ENCODE measurements at places on chromosomes 12 and 14.

DNA sequence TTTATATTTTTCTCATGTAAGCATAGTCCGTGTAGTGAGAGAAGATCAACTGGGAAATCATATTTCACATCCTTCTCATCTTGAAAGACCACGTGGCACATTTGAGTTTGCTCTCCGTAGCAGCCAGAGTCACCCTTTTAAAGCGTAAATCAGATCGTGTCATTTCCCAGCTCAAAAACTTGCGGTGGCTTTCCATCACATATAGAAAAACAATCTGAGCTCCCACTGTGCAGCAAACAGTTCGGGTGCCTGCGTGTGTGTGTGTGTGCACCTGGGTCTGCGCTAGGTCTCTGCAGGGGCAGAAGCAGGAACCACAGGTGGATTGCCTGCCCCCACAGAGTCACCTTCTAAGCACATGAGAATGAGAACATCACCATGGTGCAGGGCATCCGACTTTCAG, 338.2 kb downstream of the TRHDE start:
- DNase-seq: no peak

DNA sequence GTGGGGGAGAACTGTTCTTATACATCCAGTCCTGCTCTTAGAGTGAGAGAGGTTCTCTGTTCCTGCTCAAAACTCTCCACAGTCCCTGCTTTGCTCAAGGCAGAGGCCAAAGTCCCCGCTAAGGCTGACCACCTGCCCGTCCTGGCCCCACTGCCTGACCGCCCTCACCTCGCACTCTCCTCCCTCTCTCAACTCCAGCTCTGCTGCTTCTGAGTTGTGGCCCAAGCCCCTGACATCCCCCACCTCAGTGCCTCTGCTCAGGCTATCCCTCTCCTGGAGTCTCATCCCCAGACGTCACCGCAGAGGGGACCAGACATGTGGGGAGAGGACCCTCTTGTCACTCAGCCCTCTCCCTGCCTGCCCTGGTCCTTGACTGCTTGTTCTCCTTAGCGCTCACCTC, 110.6 kb downstream of the CALM1 start:
- no peak for DNase-seq

GRCh38 chr14:54749180-54749579, 153.4 kb downstream of the GCH1 start:
- DNase-seq: no peak

DNA sequence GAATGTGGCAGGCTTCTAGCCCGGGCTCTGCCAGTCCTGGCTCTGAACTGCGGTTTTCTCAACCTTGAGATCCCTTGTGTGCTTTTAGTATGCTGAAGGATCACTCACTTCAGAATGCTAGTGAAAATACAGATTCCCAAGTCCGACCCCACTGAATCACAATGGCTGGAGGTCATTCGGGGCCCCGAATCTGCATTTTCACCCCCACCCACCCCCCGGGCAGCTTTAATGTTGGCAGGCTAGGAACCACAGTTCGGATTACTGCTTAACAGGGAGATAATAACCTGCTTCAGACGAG, 573 bp upstream of the SUSD6 start:
- no peak for DNase-seq

- DNase-seq: no peak
These were observed 100.0 kb downstream of the PRIMA1 start for GRCh38 chr14:93688239-93688666.

GRCh38 chr14:93778453-93778852, 9.8 kb downstream of the PRIMA1 start:
- no peak for DNase-seq

DNA sequence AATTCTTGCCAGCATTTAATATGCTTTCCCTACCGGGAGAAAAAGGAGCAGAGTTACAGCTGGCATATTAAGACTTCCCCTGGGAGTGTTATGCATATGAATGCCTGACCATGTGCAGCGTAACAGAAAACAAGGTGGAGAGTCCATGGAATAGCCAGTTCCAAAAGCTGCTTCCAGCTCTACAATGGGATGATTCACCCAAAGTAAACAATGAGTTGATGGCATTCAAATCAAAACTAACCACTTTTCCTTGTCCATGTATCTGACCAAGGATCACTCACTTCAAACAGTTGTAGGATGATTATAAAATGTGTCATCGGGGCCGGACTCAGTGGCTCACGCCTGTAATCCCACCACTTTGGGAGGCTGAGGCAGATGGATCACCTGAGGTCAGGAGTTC, 48.1 kb upstream of the BICDL1 start:
- DNase-seq: no peak

- DNase-seq: no peak
These were observed 8.6 kb upstream of the CCDC196 start for GRCh38 chr14:66477567-66477966.

- no peak for DNase-seq
These were observed 11.7 kb downstream of the HSP90AA1 start for GRCh38 chr14:102075155-102075554.

DNA sequence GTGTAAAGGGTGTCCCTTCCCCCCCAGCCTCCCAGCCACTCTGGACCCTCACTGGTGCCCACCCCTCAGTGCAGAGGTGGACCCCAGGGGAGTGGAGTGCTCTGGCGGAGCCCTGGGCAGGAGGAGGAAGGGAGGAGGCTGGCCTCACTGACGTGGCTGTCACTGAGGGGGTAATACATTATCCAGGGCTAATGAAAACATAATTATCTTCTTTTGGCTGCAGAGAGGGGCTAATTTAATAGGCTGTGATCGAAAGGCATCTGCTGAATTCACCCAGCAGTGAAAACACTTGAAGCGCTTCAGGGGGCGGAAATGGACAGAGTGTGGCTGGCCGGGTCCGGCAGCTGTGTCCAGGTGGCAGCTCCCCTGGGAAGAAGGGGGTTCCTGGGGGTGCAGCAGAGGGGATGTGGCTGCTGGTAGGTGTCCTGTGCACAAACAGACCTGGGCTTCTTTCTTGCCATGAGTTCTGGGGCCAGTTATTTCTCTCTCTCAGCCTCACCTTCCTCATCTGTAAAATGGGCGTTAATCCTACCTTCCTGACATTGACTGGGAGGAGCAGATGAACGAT, 3.7 kb upstream of the NOS1 start:
- no peak for DNase-seq

GRCh38 chr14:34665785-34666435, 36.0 kb upstream of the SNX6 start:
- DNase-seq: no peak

- DNase-seq: no peak
These were observed 23.3 kb downstream of the BMAL2 start for GRCh38 chr12:27355979-27356378.

GRCh38 chr14:37637341-37637740, 41.9 kb downstream of the TTC6 start:
- DNase-seq: no peak

GRCh38 chr14:50768680-50769079, 62.3 kb downstream of the NIN start:
- DNase-seq: no peak

DNA sequence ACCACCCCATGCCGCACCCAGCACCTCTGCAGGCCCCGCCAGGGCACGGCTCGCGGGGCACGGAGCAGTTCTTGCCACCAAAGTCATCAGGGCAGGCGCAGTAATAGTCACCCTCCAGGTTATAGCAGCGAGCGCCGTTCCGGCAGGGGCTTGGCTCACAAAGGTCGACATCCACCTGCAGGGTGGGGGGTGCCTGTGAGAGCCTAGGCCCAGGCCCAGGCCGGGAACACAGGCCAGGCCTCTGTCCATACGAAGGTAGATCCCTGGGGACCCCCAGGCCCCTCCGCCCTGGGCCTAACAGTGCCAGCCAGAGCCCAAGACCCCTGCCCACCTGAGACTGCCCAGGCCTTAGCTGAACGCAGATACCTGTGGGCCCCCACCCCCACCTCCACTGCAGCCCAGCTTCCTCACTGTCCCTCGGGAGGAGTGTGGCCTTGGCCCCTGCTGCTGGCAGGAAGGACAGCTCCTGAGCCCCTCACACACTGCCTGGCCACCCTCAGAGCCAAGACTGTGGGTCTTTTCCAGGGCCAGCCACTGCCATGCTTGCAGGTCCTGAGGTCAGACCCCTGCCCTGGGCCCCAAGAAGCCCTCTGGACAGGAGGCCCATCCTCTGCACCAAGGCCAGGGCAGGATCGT, 19.3 kb downstream of the JAG2 start:
- DNase-seq: no peak

DNA sequence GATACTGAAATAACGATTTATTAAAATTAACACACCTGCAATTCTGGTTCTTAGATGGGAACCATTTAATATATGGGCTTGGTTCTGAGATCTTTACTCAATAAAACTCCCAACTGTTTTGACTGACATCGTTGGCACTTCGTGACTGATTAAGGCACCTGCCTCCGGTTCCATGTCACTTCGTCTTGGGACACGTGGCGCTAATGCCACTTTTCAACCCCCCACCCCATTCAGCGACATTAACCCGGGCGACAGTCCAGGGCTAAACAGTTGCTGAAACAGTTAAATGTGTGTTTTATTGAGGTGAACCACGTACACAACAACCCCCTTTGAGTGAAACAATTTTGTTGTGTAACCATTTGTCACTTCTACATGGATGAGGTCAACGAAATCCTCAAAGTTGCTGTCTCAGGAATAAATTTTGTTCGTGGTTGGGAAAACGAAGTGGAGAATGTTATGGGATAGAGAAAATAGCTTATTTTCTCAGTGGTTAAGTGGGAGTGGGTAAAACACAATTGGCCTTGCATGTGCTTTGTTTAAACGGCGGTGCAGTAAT, 9.9 kb upstream of the SLC38A2 start:
- DNase-seq: no peak

GRCh38 chr12:79191391-79191790, 326.8 kb downstream of the SYT1 start:
- DNase-seq: no peak

- DNase-seq: no peak
These were observed 80.8 kb downstream of the GRIP1 start for GRCh38 chr12:66598079-66598478.

DNA sequence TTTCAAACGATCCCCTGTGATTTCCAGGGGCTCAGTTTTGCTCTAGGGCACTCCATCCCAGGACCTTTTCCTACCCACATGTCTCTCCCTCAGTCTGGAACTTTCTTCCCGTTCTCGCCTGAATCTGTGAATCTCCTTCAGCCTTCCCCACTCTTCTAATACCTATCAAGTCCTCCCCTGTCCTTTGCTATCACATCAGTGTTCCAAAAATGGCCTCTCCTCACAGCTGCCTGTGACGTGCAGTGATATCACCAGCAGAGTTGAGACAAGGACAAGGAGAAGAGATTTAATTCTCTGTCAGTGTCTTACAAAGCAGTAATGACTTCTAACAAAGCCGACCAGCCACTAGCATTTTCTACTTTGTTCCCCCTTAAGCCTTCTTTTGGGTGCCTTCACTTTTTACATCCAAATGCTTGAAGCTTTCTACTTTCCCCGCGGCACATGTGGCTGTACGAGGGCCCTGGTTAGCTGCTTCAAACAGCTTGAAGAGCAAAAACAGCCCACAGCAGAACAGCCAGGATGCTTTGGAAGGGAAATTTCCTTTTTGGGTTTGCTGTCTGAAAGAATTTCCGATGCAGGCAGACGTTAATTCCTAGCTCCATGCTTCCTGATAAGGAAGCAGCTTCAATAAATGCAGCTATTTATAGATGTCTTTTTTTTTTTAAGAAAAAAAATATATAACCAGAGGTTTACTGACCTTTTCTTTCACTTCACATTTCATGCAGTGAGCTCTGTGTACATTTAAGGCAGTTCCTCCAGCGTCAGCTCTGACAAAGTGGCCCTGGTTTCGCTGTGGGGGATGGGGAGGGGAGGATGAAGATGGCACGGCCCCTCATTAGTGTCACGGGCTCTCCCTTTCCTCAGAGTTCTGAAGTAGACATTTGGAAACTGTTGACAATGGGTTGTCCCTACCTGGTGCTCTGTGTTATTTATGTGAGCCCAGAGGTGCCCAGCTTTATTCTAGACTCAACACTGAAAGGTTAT, 109.3 kb downstream of the ETV6 start:
- DNase-seq: no peak

GRCh38 chr12:14171106-14171505, 189.7 kb upstream of the GRIN2B start:
- no peak for DNase-seq

GRCh38 chr14:55781046-55781445, 201.0 kb downstream of the KTN1 start:
- no peak for DNase-seq

- no peak for DNase-seq
These were observed 371.2 kb upstream of the LRFN5 start for GRCh38 chr14:41235466-41235865.

DNA sequence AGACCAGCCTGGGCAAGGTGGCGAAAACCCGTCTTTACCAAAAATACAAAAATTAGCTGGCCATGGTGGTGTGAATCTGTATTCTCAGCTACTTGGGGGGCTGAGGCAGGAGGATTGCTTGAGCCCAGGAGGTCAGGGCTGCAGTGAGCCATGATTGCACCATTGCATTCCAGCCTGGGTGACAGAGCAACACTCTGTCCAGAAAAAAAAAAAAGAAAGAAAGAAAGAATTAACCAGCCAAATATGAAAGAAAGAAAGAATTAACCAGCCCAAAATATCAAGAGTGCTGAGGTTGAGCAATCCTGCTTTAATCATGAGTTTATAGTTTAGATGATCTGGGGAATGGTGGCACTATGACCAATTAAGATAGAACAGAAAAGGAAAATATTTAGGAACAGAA, 3.5 kb upstream of the ACTN1 start:
- no peak for DNase-seq

GRCh38 chr12:113837528-113838296, 128.4 kb downstream of the RBM19 start:
- no peak for DNase-seq

DNA sequence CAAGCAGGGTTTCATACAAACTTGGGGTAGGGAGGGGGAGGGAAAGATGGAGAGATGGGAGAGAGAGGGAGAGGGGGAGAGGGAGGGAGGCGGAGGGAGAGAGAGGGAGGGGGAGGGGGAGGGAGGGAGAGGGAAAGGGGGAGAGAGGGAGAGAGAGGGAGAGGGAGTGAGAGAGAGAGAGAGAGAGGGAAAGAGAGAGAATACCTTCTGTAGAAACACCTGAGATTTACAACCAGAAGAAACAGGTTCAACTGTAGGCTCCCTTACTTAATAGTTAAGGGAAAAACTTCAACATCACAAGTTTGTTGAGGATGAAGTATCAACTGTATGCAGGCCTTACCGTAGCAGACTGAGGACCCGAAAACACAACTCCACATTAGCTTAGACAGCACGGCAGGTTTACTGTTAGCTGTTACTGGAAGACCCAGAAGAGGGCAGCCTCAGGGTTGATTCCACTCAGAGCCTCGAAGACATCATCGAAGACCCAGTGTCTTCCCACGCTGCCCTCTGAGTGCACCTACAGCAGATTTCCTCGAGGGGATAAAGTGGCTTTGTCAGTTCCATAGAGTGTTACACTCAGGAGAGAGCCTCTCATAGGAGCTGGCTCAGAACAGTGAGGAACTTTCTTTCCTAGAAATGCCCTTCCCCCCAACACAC, 72.4 kb downstream of the NT5DC3 start:
- no peak for DNase-seq

DNA sequence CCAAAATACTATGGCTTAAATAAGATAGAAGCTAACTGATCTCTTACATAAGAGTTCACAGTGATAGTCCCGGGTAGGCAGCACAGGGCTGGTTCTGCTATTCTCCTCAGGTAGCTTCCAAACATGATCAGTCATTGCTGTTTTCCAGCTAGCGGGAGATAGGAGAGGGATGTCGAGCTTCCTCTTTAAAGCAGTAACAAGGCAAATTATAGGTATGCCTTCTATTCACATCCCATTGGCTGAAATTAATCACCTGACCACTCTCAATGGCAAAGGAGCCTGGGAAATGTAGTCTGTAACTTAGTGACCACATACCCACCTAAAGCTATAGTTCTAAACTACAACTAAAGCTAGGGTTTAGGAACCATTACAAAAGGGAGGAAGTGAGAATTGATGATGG, 34.5 kb upstream of the VRK1 start:
- DNase-seq: no peak

All from activated gamma-delta T cell (primary cell).